ENCODE measurements at places on chromosomes 5 and 9. TPM values are rescaled to one million over a fixed set of nuclear protein-coding genes. Genes with fewer than 3 reads are reported as not detected.

- no peak for DNase-seq
Measured at GRCh38 chr9:79575547-79575946, 3.8 kb downstream of the TLE4 start.

DNA sequence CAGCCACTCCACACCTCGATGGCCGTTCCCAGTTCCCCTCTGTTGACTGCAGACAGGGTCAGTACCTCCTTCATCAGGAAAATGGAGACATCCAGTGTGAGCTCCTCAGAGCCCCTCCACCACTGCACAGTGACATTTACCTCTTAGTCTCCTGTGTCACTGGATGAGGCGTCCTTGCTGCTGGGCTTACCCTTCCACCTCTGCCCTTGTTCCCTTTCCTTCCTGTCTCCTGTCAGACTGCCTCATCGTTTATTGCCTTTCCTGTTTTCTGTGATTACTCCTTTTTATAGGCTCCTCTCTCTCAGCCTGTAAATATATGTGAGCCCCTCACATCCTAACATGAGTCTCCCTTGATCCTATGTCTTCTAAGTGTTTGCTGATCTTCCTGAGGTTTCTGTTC is 23.2 kb upstream of the SPTAN1 start:
- no peak for DNase-seq

The GAPVD1 gene
- 37.6 TPM for total RNA-seq

DNA sequence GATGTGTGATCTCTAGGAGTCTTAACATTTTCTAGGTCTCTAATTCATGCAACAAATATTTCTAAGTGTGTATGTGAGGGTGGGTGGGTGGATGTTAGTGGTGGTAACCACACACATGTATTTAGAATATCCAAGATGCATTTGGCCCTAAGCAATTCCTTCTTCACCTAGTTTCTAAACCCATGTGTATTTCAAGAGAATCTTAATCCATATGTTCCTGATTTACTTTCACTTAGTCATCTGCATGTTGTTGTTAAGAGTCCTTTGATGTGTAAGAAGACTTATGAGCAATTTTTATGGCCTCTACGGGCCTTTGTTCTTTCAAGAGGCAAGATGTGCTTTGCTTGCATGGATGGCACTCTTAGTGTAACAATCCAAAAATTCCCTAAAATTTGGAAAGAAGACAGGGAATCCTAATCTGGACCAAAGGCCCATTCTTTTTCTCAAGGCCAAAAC is 282.6 kb downstream of the SPATA31D1 start:
- DNase-seq = peak; percentile 47

DNA sequence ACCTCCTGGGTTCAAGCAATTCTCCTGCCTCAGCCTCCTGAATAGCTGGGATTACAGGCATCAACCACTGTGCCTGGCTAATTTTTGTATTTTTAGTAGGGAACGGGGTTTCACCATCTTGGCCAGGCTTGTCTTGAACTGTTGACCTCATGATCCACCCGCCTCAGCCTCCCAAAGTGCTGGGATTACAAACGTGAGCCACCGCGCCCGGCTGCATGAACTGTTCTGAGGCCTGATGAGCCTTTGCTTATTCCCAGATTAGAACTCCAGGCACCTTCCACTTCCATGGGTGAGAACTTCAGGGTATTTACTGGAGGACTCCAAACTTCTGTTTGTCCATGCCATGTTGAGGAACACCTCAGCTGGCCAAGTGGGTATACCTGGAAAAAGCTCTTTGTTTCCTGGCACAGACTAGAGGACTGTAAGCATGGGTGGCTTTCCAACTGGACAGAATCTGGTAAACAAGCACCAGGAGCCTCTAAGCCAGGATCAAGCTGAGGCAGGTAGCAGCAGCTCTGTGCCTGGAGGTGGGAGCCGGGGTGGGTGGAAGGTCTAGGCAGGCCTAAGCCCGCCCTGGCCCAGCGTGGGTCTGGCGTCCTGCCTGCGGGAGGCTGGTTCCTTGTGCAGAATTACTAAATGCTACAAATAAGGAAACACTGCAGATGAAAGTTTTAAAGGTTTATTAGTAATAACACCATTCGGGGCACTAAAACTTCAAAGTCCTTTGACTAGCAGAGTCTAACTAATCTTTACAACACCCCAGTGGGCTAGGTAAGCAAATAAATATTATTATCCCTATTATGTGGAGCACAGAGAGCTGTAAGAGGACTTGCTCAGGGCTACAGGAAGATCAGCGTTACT is 78.4 kb downstream of the SEMA5A start:
- DNase-seq = no peak

GRCh38 chr9:82880336-82881050 is 182.4 kb downstream of the RASEF start:
- no peak for DNase-seq

- DNase-seq = no peak
Measured at GRCh38 chr9:116497095-116497890, 189.8 kb upstream of the TRIM32 start.

The ORM2 gene
- not detected for total RNA-seq

GRCh38 chr5:43603344-43604217 is 601 bp downstream of the NNT start:
- peak; percentile 4 for DNase-seq

All from HT1080 (cell line).